Stimulated activated CD8-positive, alpha-beta memory T cell treated with anti-CD3 and anti-CD28 coated beads, Interleukin-7, amount 100 ng/mL, for 1 hour (primary cell): ENCODE measurements at places on chromosomes 1 and 21.

DNA sequence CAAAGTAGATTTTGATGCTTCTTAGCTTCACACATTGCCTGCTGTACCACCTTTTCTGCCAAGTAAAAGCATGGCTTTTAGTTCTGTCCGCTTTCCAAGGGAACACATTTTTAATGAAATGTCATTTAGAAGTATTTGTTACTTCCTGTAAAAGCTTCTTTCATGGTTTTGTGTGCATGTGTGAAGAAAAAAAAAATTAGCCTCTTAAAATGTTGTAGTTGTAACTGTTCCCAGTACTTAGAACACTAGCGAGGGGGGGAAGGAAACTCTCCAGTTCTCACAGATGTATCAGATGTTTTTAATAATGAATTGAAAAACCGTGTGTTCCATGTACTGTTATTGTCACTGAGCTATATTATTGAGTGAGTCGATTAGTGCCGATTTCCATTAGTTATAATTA, 568.3 kb upstream of the ADGRL2 start:
- no peak for DNase-seq

GRCh38 chr1:205568135-205568468, 63.6 kb downstream of the CDK18 start:
- no peak for DNase-seq

DNA sequence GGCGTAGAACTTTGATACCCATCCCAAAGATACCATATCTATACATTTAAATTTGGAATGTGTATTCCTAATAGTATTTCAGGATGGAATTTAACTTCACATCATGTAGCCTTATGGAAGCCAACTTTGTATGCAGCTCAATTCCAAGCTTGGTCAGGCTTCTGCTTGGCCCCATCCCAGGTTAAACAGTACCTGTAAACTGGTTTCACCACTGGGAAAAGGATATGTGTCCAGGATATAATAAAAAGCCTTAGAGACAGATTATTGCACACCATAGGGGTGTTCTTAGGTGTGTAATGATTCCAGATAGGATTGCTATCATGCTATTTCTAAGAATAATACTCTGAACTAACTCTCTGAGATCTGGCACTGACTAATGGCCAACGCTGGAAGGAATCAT, 28.1 kb downstream of the ADAM30 start:
- DNase-seq = no peak

DNA sequence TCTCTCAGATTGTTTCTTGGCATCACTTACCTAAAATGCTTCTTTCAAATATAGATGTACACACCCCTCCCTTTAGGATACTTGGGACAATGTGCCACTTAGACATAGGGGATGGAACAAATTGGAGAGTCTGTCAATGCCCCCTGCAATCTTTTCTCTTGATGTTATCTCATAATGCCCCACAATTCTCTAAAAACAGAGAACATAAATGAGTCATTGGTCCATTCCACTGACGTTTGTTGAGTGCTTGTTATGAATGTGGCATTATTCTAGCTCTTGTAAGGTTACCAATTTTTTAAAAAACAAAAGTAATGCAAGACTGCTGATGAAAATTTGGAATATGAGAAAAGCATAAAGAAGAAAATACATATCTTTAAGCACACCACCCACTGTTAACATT, 5.6 kb upstream of the SMIM11 start:
- no peak for DNase-seq

- no peak for DNase-seq
Measured at GRCh38 chr1:38207275-38207674, 160.7 kb upstream of the POU3F1 start.

DNA sequence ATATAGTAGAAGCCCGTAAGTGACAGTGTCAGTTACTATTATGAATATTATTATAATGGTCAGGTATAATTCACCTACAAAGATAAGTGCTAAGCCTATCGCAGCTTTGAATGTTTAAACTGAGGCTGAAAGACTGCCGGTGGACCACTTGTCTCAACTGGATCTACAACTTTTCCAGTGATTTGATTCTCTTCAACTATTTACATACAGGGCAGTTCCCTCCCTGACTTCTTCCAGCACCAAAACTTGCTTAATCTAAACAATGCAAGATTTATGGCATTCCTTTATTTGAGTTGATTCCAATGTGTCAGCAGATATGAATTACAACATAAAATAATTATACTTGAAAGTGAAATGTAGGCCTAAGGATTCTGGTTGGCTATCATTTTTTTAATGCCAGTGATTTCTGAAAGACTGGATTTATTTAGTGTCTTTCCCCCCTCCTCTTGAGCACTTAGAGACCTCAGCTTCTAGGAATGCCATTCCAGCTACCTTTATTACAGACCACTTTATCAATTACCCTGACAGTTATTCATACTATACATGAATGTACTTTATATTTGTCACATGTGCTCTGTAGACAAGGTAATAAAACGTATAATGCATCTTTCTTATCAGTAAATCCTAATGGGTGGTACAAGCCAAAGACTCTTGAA, 153.3 kb upstream of the C8B start:
- DNase-seq = no peak

DNA sequence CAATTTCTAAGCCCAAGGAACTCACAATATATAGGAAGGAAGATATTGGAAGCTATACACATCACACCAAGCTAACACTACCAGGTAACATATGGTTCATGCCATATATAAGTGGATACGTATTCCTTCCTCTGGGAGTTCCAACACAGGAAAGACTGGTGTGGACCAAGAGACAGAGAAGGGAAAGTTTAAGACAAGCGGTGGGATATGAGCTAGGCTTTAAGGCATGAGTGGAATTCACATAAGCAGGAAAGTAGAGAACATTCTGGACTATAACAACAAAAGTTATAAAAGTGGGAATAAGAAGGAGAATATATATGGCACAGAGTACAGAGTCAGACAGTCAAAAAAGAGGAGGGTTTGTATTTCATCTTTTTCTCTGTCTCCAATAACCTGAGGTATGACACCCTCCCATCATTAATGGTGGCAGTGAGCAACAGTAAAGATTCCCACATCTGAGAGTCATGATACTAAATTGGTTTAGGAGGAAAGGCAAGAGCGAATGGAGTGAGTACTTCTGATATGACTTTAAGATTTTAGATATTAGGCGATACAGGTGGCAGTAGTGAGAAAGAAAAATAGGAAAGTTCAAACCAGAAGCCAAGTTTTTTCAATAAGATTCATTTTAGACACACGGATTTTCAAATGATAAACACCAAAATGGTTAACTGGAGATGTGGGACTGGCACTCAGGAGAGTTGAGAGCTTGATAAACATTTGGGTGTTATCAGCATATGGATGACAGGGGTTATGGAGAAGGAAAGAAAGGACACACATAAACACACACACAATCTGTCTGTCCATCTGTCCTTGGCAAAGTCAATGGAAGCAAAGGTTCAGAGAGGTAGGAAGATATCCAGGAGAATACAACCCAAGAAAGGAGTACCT, 87.4 kb upstream of the TTC39A start:
- no peak for DNase-seq

GRCh38 chr21:45709173-45709572, 65.6 kb downstream of the PCBP3 start:
- DNase-seq = no peak

DNA sequence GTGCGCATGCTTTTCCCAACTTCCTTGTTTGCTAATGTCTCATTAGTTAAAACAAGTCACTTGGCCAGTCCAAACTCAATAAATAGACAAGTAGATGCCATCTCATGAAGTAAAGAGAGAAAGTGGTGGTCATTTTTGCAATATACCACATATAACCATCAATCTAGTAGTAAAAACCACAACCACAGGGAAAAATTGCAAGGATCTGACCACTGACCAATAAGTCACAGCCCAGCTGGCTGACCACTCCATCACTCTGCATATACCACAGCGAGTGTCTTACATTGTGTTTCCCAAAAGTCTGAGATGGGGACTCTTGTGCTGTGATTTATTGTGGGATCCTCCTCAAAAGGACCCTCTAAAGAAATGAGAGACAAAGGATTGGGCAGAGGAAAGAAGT, 76.0 kb downstream of the FH start:
- DNase-seq = no peak

DNA sequence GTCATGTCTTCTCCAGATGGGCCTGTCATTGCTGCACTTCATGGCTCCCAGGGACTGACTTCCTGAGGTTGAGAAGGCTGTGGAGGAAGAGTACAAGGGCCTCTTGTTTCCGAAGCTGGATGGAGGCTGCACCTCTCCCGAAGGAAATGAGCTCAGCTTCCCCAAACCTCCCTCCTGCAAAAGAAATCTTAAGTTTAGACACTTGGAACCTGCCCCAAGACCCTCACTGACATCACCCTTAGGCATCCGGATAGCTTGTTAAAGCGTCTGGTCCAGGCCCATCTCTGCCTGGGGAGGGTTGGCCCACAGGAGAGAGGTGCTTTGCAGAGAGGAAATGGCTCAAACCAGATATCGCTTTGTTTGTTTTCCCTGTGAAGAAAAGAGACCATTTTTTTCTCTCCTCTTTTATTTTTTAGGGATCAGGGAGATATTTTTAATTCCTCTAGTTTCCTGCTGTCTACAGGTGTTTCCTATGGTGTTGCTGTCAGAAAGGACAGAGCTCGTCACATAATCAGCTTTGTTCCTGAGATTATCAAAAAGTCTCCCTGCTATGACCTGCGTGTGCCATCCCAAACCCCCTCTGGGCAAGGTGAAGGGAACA, 25.0 kb downstream of the RCSD1 start:
- no peak for DNase-seq

GRCh38 chr1:23403038-23403336, 21.6 kb downstream of the TCEA3 start:
- DNase-seq = no peak

GRCh38 chr21:38619480-38619879, 121.2 kb upstream of the ERG start:
- no peak for DNase-seq

DNA sequence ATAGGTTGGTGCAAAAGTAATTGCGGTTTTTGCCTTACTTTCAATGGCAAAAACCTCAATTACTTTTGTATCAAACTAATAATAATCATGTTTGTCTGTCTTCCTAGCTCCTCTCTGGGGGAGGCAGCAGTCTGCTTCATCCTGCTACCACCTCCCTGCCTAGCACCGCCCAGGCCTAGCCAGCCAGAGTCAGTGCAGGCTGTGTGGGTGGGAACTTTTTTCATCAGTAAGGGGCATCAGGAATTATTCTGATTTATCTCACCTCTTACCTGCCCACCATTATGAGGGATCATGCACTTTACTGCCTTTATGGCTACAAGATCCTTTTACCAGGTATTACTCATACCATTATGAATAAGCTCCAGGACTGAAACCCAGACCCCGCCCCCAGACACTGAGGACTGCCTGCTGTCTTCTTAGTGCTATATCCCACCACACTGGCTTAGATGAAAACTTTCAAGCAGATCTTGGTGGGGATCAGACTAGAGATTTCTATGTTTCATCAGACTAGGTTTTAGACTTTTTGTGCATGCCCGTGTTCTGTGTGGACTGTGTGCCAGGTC, 116.4 kb downstream of the PBX1 start:
- DNase-seq = no peak

DNA sequence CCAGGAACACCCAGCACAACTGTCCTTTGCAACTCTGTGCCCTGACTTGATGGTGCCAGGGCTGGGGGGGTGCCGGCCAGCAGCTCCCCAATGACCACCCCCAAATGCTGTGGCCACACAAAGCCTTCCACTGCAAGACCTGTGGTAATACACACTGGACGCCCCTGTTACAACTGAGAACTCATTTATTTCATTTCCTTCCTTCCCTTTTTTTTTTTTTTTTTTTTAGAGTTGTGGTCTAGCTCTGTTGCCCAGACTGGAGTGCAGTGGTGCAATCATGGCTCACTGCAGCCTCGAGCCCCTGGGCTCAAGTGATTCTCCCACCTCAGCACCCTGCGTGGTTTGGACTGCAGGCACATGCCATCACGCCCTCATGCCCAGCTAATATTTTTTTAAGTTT, 25.2 kb downstream of the TP73 start:
- no peak for DNase-seq

GRCh38 chr1:22431965-22432364, 19.7 kb upstream of the ZBTB40 start:
- DNase-seq = no peak

- no peak for DNase-seq
Measured at GRCh38 chr21:37862536-37862935, 53.7 kb downstream of the KCNJ6 start.

GRCh38 chr1:67060811-67061218, 6.9 kb upstream of the SLC35D1 start:
- no peak for DNase-seq

- no peak for DNase-seq
Measured at GRCh38 chr1:197302775-197303174, 34.7 kb downstream of the CRB1 start.

DNA sequence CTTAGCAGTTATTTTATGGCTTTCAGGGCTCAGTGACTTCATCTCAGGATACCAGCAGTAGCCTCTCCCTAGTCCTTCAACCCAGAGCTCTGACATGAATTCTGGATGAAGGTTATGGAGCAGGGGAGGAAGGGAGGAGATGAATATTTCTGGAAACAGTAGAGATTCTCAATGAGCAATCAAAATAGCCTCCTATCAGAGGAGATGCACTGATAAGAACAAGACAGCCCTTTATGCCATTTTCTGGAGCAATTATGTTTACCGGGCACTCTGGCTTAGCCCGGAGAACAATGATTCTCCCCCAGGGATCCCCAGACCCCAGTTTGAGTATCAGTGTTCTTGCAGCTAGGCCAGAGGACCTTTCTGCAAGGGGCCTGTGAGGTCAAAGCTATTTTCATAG, 37.9 kb upstream of the EDARADD start:
- DNase-seq = no peak

GRCh38 chr1:81802707-81803430, 2.1 kb downstream of the ADGRL2 start:
- no peak for DNase-seq

DNA sequence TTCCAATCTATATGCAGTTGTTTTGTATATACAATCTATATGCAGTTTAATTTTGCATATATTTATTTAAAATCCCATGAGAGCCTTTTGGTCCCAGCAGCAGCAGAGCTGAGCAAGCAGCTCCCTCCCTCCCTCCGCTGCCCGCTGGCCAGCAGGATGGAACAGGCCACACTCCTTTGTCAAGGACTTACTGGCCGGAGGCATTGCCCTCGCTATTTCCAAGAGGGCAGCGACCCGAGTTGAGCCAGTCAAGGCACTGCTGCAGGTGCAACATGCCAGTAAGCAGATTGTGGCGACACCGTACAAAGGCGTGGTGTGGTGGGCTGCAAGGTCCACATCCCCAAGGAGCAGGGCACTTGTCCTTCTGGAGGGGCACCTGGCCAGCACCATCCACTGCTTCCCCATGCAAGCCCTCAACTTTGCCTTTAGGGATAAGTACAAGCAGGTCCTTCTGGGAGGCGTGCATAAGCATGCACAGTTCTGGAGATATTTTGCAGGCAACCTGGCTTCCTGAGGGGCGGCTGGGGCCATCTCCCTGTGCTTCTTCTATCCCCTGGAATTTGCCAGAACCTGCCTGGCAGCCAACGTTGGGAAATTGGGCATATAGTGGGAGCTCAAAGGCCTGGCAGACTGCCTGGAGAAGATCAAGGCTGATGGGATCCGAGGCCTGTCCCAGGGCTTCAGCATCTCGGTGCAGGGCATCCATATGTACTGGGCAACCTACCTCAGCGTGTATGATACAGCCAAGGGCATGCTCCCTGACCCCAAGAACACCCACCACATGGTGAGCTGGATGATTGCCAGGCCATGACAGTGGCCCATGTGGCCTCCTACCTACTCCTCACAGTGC, 92.2 kb downstream of the OSBPL9 start:
- no peak for DNase-seq
